ENCODE measurements at places on chromosomes 3 and 15. TPM values are rescaled to one million over a fixed set of nuclear protein-coding genes. Genes with fewer than 3 reads are reported as not detected.

The FETUB gene
- polyA plus RNA-seq = not detected

The FOXL2 gene
- polyA plus RNA-seq = not detected

The LINGO1 gene
- polyA plus RNA-seq = 1.0 TPM

The CELSR3 gene
- polyA plus RNA-seq = 0.25 TPM

The TRH gene
- not detected for polyA plus RNA-seq

The RARB gene
- 3.0 TPM for polyA plus RNA-seq

The EPHB3 gene
- 0.50 TPM for polyA plus RNA-seq

The CFAP100 gene
- not detected for polyA plus RNA-seq

The DUOX1 gene
- polyA plus RNA-seq = 0.13 TPM

DNA sequence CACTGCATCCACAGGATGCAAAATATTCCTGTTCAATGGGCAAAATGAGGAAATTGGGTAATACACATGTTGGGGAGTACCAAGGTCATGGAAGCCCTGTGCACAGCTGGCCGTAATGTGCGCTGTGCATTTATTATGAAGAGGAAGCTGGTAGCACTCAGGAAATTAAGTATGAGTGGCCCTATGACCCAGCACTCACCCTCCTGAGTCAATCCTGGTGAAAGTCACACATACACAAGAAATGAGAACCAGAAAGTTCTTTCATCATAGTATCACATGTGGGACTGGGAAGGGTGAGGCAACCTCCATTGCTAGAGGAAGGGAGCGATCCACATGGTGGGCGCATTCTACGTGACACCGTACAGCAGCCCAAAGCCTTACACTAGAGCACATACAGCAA lies 11.4 kb upstream of the PRR20G start:
- H3K4me3 ChIP-seq = no peak overlapping the region
- H3K36me3 ChIP-seq = no peaks in the 10 kb centered on the region
- no peaks in the 10 kb centered on the region for H3K4me1 ChIP-seq
- H3K27me3 ChIP-seq = no peaks in the 10 kb centered on the region

DNA sequence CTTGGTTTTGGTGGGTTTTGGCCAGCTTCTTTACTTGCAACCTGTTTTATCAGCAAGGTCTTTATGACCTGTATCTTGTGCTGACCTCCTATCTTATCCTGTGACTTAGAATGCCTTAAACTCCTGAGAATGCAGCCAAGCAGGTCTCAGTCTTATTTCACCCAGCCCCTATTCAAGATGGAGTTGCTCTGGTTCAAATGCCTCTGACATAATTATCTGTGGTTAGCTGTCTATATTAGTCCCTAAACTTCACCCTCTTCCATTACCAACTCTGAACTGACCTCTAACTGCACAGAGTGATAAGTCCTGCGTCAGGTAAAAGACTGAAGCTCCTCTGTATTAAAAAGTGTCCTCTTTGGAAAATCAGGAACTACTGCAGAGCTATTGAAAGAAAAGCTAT lies 61.9 kb upstream of the CD96 start:
- no peak for DNase-seq
- H3K4me3 ChIP-seq = no peak overlapping the region
- H3K4me1 ChIP-seq = no peaks in the 10 kb centered on the region
- no peaks in the 10 kb centered on the region for H3K36me3 ChIP-seq

DNA sequence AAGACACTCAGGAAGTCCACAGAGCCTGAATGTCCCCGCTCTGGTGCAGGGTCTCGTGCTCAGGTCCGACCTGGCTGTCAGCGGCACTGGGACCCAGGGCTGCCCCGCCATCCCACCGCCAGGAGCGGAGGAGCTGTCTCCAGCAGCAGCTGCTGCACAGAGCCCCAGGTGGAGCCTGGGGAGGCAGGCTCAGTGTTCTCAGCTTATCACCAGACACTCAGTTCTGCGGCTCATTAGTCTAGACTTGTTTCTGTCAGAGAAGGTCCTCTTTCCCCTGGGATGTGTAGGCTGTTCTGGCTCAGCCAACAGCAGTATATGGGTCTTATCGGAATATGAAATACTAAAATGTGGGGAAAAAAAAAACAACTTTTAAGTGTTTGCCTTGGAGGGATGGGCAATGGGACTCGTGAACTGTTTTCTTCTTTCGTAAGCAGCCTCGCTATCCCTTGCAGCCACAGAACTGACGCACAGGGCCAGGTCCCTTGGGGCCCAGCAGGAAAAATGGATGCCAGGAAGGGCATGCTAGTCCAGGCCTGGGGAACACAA lies 75.9 kb downstream of the KLF13 start:
- H3K4me1 ChIP-seq = peaks cover 5% of the 10 kb centered on the region
- H3K27ac ChIP-seq = peak overlapping the region; percentile 3
- no peaks in the 10 kb centered on the region for H3K27me3 ChIP-seq
- DNase-seq = peak; percentile 83
- no peak overlapping the region for H3K4me3 ChIP-seq

DNA sequence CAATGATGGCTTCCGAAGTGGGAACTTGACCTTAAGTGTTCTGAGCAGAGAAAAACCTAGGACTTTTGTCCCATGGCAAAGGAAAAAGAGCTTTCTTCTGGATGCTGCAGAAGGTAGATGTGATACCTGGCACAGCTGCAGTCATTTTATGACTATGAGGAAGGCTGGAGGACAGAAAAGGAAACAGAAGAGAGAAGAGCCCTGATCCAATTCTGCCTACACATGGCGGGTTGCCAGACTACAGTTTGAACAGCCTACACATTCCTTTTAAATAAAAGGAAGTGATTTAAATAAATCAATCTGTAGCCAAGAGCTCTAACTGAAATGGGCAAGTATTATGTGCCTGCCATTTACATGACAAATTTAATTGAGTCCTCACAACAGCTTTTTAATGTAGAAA lies 43.6 kb upstream of the CHRNB4 start:
- no peaks in the 10 kb centered on the region for H3K4me1 ChIP-seq
- H3K27me3 ChIP-seq = no peaks in the 10 kb centered on the region
- H3K4me3 ChIP-seq = no peak overlapping the region
- no peak overlapping the region for H3K27ac ChIP-seq

DNA sequence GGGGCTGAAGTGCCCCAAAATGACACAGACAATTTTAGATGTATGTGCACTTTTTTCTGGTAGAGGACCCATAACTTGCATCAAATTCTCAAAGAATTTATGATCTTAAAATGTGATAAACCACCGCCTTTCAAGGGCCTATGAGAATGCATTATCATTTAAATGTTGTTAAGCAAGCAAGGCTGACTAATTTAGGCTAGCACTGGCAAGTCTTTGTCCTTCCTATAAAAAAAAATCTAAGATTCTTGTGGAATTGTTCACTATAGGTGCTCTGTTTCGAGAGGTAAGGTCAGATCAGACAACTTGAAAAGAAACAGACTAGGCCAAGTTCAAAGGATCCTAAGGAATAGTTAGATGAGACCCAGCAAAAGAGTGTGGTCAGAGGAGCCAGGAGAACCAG lies 128.9 kb upstream of the PHLDB2 start:
- H3K27ac ChIP-seq = no peak overlapping the region
- H3K36me3 ChIP-seq = no peaks in the 10 kb centered on the region
- H3K4me1 ChIP-seq = peaks cover under 1% of the 10 kb centered on the region
- no peak overlapping the region for H3K4me3 ChIP-seq
- DNase-seq = no peak

DNA sequence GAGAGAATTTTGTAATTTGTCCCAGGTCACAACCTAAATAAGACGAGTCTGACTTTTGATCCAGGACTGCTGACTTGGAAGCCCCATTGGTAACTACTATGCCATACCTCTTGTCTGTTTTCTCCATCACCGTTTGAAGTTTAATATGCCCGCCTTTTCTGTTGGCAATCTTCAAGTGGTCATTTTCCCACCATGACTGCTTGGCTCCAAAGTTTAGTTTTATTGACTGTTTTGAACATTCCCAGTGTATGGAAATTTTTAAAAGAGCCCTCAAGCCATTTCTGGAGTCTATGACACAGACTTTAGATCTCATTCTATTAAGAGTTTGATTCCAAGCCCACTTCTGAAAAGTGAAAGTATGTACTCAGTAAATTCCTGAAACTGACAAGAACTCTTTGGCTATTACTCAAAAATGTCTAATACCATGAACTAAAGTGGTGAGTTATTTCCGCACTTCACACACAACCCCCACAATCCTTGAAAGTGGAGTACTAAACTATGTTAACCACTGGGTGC lies 136.7 kb upstream of the ADAMTS9 start:
- no peak overlapping the region for H3K4me3 ChIP-seq
- H3K27ac ChIP-seq = no peak overlapping the region
- DNase-seq = no peak
- no peaks in the 10 kb centered on the region for H3K27me3 ChIP-seq
- peaks cover 10% of the 10 kb centered on the region for H3K4me1 ChIP-seq

- DNase-seq = no peak
- H3K27ac ChIP-seq = no peak overlapping the region
- H3K4me1 ChIP-seq = no peaks in the 10 kb centered on the region
- H3K27me3 ChIP-seq = no peaks in the 10 kb centered on the region
Measured at GRCh38 chr15:44092221-44092620, 102.8 kb downstream of the FRMD5 start.

DNA sequence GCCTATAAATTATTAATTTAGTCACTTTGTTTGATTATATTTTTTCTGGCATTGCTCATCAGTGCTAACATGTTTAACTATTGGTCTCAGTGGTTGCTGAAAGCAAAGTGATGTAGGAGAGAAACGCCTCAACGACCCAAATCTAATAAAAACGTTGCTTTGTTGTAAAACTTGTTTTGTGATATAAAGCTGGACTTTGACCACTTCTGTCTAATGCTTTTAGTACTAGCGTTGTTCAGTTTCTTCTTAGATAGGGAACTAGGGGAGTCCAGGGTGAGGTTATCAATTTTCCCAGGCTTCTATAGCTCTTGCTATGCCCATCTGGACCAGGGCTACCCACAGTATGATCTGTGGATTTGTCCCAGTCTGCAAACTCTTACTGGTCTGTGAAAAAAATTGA lies 80.6 kb upstream of the TBC1D5 start:
- no peaks in the 10 kb centered on the region for H3K27me3 ChIP-seq
- no peak overlapping the region for H3K4me3 ChIP-seq
- H3K4me1 ChIP-seq = no peaks in the 10 kb centered on the region
- no peaks in the 10 kb centered on the region for H3K36me3 ChIP-seq
- DNase-seq = no peak

DNA sequence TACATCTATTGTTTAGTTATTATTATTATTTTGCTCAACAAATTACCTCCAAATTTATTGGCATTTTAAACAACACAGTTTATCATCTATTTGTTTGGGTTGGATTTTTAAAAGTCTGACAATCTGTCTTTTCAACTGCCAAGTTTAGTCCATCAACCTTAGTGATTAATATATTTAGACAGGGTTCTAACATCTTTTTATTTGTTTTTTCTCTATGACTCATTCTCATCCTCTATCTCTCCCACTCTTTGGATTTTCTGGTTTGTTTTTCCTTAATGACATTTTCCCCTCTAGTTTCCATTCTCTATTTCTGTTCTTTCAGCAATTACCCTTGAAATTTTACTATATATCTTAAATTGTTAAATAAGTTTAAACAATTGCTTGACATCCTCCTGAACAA lies 41.9 kb downstream of the EMC4 start:
- no peak for DNase-seq
- H3K4me3 ChIP-seq = no peak overlapping the region
- H3K4me1 ChIP-seq = peaks cover 2% of the 10 kb centered on the region
- H3K27me3 ChIP-seq = no peaks in the 10 kb centered on the region
- no peaks in the 10 kb centered on the region for H3K36me3 ChIP-seq
- H3K27ac ChIP-seq = no peak overlapping the region

- no peaks in the 10 kb centered on the region for H3K4me1 ChIP-seq
- no peak overlapping the region for H3K4me3 ChIP-seq
- H3K36me3 ChIP-seq = no peaks in the 10 kb centered on the region
- H3K27me3 ChIP-seq = no peaks in the 10 kb centered on the region
- H3K27ac ChIP-seq = no peak overlapping the region
- no peak for DNase-seq
Measured at GRCh38 chr3:41405466-41405865, 206.2 kb downstream of the CTNNB1 start.

DNA sequence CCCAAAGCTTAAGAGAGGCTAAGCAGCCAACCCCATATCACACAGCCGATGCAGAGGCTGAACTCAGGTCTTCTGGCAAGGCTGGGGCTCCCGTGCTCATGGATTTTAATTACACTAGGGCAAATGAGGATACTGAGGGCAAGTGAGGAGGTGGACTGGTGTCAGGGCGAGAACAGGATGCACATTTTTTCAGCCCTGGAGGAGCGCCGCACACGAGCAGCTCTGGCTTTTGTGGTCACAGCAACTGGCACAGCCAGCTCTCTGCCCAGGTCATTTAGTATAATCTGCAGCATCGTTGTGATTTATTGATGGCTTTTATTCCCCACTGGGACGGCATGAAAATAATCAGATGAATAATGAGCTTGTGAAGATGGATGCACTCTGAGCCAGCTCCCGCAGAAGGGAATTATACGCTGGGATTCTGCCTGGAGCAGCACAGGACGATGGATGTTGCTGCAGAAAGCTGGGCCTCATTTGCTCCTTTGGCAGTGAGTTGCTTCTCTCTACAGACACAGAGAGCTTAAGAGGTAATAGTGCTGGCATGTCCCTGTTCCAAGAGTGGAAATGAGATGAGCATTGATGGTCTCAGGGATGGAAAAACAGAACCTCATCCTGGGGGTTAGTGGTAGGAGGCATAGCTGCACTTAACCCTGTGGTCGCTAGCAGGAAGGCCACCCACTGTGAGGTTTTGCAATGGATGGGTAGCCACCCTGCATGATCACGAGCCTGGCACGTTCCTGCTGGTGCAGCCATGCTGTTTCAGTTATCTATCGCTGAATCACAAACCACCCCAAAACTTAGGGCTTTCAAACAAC lies 135.4 kb downstream of the UACA start:
- DNase-seq = no peak
- no peaks in the 10 kb centered on the region for H3K27me3 ChIP-seq
- no peak overlapping the region for H3K27ac ChIP-seq
- no peaks in the 10 kb centered on the region for H3K36me3 ChIP-seq

- no peaks in the 10 kb centered on the region for H3K27me3 ChIP-seq
- H3K36me3 ChIP-seq = no peaks in the 10 kb centered on the region
- no peak overlapping the region for H3K27ac ChIP-seq
- H3K4me3 ChIP-seq = no peak overlapping the region
- no peak for DNase-seq
Measured at GRCh38 chr15:59993041-59993750, 10.9 kb upstream of the FOXB1 start.

DNA sequence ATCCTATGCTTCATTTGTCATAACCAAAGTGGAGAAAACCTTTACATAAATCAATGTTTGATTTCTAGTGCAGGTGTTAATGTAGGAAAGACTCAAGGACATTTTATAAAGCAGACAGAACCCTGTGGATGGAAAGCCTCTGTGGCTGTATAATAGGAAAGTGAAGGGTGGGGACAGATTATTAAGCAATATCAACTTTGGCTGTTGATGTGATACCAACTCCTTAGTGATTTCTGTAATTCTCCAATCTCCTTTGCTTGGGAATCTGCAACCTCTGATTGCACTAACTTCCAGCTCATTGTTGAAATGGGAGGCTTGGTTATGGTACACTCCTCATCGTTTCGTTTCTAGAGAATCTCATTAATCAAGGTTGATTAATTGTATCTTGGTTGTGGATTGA lies 29.3 kb upstream of the ADGRG7 start:
- no peak overlapping the region for H3K4me3 ChIP-seq
- no peak overlapping the region for H3K27ac ChIP-seq
- H3K27me3 ChIP-seq = no peaks in the 10 kb centered on the region
- no peak for DNase-seq

GRCh38 chr15:81003097-81003350 lies 2.3 kb downstream of the TLNRD1 start:
- H3K27ac ChIP-seq = no peak overlapping the region
- H3K27me3 ChIP-seq = no peaks in the 10 kb centered on the region
- H3K36me3 ChIP-seq = no peaks in the 10 kb centered on the region
- no peak overlapping the region for H3K4me3 ChIP-seq
- no peak for DNase-seq

GRCh38 chr3:169457807-169458697 lies 205.5 kb downstream of the MECOM start:
- no peaks in the 10 kb centered on the region for H3K27me3 ChIP-seq
- no peak for DNase-seq
- H3K4me3 ChIP-seq = no peak overlapping the region
- no peaks in the 10 kb centered on the region for H3K4me1 ChIP-seq
- no peaks in the 10 kb centered on the region for H3K36me3 ChIP-seq

Measured in aorta (tissue), 5 donors.